ENCODE measurements at places on chromosomes 4 and X.

DNA sequence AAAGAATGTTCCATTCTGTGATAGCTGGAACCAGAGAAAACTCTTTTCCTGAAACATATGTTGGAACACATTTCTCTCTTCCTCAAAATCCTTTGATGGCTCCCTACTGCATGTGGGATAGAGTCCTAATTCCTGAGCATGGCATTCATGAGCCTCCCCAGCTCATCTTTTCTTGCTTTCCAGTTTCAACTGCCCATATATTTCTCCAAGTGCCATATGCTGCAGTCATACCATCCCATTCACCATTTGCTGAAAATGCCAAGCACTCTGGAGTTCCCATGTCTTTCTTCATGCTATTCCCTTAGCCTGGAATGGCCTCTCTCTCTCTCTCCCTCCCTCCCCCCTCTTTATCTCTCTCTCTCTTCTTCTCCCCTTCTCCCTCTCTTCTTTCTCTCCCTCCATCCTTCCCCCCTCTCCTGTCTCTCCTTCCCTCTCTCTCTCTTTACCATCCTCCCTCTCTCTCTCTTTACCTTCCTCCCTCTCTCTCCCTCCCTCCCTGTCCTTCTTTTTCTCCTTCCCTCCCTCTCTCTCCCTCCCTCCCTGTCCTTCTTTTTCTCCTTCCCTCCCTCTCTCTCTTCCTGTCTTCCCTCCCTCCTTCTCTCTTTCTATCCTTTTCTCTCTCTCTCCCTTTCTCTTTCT, 134.1 kb upstream of the GPC4 start:
- no peak for DNase-seq

GRCh38 chr4:88963817-88964216, 93.2 kb downstream of the FAM13A start:
- DNase-seq: no peak

- no peak for DNase-seq
These were observed 314.7 kb downstream of the PDGFC start for GRCh38 chr4:156656896-156657295.

GRCh38 chrX:154824638-154825037, 9.8 kb downstream of the SMIM9 start:
- no peak for DNase-seq

DNA sequence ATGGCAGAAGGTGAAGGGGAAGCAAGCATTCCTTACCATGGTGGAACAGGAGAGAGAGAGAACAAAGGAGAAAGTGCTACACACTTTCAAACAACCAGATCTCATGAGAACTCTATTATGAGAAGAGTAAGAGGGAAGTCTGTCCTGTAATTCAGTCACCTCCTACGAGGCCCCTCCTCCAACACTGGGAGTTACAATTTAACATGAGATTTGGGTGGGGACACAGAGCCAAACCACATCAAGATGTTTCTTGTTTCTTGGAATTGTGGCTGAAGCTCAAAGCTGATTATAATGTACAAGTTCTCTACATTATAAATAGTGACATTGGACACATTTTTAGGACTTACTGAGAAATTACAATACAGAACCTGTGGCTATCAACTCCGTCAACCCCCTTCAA, 29.5 kb upstream of the TAPT1 start:
- DNase-seq: no peak

- no peak for DNase-seq
These were observed 855 bp downstream of the GPRASP2 start for GRCh38 chrX:102712981-102713625.

DNA sequence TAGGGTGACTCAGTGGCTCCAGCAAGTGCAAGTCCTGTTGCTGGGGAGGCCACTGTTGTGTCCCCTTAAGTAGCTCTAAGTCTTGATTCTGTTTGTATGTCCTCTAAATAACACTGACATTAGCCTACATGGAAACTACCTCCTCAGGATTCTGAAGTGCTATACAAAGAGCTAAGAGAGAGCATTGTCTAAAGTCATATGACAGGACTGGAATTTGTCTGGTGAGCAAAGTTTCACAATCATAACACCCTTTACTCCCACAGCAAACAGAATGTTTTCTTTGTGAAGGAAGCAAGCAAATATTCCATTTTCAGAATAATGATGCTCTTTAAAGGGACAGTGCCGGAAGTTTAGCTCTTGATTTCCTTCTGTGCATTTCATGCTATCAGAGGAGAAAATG, 23.4 kb upstream of the CT47A1 start:
- no peak for DNase-seq

GRCh38 chrX:124726881-124727280, 380.5 kb downstream of the SH2D1A start:
- no peak for DNase-seq

- DNase-seq: no peak
These were observed 20.0 kb upstream of the VCX2 start for GRCh38 chrX:8191022-8191421.

DNA sequence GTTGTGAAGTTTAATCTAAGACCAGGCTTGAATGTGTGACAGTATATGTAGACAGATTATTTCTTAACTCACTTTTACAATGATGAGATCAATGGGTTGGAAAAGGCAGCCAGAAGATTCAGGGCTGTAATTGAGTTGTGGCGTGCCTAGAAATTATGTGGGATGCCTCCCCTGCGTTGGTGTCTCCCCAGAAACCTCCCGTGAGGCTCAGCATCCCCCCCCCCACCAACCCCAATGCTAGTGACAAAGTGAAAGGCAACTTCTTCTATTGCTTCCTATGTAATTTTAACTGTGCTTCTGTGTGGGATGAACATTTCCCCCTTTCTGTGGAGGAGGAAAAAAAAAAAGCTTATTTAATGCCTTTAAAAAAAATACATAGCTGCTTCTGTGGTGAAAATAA, 297.9 kb downstream of the ARHGAP10 start:
- DNase-seq: no peak

- DNase-seq: no peak
These were observed 55.3 kb downstream of the JADE3 start for GRCh38 chrX:46967547-46967946.

GRCh38 chr4:121146530-121146929, 17.6 kb downstream of the TNIP3 start:
- DNase-seq: no peak

DNA sequence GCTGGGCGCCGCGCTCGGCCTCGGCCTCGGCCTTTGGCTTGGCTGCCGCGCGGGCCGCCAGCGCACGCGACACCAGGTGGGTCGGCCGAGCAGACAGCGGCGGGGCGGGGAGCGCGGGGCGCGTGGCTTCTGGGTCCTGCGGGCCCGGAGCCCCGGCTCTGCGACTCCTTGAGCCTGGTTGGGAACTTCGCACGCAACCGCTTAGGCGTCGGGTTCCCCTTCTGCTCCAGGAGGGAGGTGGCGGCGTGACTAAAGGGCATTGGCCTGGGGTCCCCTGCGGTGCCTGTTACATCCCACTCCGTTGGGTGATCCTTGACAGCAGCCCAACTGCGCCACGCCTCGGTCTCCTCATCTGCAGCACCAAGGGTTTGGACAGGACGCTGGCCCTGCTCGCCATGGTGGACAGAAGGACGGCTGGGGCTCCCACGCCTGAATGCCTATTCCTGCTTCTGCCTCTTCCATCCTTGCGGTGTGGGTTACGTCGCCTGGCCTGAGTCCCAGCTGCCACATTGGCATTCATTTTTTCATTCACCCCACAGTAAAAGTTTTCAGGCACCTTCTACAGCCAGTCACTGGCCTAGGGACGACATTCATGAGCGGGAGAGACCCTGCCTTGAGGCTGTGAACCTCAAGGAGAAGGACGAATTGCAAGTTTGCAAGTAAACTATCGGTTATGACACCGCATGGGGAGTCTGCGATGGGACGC, 631 bp downstream of the EVC start:
- no peak for DNase-seq

GRCh38 chr4:95957054-95957453, 117.2 kb downstream of the PDHA2 start:
- no peak for DNase-seq

DNA sequence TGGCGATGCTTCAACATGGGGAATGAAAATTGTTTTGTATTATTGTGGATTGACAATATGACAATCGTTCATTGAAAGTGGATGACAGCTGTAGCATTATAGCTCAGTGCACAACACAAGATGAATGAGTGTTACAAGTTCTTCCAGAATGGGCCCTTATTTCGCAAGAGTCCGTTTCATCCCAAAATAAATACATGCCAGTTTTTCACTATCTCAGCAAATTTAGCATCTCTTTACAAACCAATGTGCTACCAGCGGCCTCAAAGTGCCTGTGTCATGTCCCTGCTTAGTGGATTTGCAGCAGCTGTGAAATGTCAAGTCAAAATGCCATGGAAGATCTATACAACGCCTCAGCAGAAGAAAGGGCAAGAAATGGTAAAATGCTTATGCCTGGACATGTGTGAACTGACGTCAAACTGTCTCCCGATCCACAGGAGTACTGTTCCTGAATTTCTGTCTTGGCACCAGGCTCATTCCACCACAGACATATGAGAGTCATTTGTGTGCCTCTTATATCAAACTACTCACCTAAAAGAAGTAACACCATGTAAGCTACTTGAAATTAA, 109.6 kb downstream of the MAML3 start:
- DNase-seq: no peak

DNA sequence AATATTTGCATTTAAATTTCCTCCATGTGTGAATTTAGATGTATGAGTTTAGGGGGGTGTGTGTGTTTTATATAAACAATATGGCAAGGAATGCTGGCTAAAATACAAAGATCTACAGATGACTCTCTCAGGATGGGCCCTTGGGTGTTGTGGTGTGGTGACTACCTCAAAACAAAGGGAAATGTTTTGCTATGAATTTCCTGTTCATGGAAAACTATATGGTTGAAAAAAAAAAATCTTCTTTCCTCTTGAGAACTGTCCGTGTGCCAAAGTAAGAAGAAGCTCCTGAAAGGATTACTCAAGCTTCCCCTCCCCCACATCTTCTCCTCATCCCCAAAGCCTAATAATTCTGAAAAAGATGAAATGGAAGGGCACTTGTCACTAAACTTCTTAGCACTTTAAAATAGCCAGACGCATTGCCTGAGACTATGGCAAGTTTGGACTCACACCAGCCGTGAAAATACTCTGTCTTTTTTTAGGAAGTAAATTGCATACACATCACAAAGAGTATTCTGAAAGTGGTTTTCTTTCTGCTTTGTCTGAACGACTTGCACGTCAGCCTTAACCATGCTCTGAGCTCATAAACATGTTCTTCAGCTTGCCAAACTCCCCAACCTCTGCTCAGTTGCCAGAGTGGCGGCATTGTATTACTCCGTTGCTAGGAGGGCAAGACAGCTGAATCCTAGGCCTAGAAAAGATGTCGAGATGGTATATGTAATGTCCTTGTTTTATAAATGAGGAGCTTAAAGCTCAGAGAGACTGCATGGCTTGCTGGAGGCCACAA, 250.4 kb upstream of the JADE1 start:
- no peak for DNase-seq
